Brain pericyte (primary cell): ENCODE measurements at places on chromosomes 4 and X.

DNA sequence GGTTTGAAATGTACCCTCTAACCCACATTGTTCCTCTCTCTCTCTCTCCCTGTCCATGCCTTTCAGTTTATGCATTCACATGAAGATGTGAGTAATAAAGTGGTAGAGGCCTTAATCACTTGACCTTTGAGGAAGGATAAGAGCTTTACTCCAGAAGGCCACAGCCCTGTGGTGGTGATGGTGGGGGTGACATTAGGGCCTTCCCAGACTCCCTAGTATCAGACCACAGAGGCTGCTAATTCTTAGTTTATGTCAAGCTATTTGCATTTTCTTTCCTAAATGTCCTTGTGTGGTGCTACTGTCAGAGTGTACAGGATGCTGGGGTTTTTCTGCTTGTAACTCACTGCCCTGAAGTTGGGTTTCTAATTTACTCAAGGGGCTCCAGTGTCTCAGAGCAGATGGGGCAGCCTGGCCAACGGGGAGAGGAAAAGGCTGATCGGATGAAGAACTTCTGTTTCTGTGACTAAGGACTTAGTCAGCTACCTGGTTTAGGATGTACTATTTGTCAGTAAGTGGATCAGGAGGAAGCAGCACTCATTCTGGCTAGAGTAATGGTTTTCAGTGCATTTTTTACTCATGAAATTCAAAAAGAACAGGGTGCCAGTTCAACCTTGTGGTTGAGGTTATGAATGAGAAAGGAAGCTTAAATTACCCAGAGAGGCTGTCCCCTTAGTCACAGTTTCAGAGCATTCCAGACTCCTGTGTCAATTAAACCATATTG lies 509.6 kb upstream of the DIPK2B start:
- DNase-seq, result no peak

DNA sequence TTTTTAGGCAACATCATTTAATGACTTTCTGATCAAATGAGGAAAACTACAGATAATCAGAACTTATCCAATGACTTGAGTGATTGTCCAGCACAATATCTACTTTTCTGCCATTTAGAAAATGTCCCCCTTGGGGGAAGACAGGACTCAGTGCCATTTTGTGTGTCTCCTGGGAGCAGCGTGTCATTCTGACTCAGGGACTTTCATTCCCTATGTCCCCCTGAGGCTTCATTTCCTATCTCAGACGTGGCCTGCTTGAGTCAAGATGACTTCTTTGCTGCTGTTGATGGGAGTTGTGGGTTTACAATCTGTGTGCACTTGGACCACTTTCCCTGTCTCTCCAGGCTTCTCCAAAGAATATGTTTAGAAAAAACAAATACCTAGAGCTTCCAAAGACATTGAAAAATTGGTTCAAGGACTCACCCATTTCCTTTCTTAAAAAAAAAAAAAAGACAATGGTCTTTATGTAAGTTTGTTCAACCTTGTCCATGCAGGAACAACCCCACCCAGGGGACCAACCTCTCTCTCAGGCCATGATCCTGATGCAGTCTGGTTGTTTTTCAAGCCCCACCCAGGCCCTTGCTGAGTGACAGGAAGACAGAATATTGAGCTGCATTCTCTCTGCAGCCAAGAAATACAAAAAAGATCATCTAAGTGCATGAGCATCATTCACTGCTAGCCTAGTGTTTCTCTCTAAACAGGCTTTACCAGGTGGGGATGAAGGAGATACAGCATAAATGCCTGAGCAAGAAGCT lies 34.3 kb upstream of the TMEM154 start:
- no peak for DNase-seq

DNA sequence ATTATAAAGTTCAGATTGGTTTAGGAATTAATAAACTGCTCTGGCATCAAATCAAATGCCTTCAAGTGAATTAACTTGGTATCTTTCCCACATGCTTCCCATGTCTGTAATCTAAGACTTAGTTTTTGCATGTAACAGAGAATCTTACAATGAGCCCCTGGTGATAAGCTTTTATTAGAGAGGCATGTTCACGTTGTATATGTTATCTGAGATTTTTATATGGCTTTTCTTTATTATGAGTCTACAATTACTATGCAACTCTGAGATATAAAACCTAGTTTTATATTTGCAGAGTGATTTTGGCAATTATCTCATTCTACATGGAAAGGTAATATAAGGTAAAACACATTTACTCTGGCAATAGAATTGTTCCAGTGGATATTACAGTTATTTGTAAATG lies 1578.4 kb upstream of the IGFBP7 start:
- DNase-seq, result no peak

DNA sequence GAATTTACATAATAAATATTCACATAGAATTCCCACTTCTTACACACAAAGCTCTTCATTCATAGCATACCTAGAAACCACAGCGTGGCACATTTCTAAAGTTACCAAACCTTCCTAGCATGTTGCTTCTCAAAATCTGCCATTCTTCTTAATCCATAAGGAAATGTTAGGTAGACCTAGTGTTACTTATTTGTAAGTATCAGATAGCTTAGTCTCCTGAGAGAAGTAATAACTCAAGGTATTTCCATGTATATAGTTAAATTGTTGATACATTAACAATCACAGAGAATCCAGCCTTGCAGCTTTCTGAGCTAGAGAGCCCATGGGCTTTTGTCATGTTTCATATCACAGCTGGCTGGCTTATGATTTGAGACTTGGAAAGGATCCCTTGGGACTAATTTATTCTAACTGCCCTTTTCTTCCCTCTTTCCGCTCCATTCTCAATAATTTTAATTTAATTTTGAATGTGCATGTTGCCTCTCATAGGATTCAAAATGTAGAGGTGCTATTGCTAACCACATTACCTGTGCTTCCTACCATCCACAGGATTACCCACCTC lies 17.6 kb downstream of the SH3RF1 start:
- no peak for DNase-seq

DNA sequence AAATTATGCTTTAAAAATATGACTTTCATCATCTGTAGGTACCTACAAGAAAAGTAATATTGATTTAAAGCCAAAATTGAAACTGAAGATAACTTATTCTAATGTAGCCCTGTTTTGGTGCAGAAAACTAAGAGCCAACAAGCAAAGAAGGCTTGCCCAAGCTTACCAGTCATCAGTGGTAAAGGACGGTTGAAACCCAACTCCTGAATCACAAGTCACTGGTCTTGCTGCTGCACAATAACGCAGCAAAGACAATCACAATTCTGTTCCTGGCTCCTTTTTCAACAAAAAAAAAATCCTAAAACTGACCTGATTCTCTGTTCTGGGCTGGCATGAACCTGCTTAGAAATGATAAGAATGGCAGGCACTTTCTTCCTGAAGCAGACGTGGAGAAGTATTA lies 34.5 kb downstream of the WDFY3 start:
- DNase-seq, result no peak

GRCh38 chr4:126890994-126891393 lies 741.8 kb upstream of the INTU start:
- no peak for DNase-seq

DNA sequence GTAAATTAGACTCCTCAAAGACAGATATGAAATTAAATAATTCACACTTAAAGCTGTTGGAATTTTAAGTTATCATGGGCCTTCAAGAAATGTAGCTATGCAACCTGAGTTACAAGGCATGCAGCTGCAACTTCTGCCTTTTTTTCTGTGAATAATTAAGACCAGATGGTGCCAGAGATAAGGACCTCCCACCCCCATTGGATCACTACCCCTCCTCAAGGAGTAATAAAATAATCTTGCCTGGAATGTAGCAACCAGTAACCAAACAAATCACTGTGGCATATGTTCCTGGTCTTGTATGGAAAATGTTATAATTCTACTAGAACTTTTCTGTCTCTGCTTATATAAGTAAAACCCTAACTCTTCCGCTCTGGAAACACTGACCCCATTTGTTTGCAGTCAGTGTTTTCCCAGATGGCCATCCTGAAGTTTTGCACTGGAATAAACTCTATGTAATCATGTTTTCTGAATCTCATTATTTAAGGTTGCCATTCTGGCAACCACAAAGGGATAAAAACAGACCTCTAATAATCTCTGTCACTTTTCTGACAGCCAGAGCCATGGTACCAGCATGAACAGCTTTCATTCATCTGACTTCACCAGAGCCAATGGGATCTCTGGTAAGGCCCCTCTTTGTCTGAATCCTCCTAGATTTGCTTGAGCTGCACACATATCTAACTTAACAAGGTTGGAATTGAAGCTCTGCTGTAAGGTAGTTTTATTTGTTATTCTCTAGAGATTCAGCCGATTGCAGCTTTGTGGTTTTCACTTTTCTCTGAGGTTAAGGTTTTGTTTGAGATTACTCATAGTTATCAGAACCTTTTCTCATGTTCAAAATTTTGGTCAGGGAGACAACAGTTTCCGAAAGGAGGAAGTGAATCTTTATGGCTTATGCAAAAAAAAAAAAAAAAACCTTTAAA lies 274.6 kb downstream of the NAF1 start:
- DNase-seq, result no peak

DNA sequence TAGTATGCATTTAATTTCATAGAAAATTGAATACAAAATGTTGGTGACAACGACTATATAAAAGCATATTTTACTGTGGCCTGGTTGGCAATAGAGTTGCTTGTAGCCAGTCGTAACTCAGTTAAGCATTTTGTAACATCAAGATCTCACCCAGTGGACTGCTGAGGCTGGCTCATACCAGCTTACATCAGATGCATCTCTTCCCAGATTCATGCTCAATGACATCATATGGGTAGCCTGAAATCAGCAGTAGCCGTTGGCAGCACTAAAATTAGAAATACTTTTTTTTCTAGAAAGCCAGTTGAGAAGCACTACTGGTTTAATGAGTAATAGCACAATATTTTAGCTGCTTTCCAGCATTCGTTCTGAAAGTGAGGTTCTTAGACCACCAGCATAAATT lies 341.2 kb downstream of the TECRL start:
- DNase-seq, result no peak

DNA sequence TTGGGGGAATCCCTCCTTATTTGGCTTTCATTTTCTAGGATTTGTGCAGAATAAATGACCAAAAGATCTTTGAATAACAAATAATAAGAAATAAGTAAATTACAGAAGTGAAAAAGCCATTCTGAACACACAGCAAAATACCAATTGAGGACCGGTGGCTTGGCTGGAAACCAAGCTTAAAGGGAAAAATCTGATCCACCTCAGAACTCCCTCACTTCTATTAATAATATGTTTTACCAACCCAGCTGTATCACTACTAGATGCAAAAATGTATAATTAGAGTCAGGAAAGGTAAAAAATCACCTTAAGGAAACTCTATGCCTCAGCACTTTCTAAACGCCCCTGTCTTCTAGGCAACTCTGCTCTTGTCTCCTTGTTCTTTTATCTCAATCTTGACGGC lies 77.3 kb downstream of the TSPAN5 start:
- no peak for DNase-seq

DNA sequence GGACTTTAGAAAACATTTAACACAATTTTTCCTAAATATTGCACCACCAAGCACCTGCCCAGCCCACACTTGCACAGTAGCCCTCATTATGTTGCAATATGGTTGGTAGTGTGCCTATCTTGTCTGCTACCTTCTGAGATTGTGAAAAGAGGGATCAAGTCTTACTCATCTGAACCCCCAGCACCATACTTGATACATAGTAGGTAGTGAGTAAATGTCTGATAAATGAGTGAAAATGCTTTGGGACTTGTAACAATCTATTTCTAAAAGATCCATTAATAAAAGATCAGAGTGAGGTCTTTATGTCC lies 118.4 kb upstream of the MED14 start:
- DNase-seq, result no peak

GRCh38 chrX:12984603-12985319 lies 9.9 kb downstream of the TMSB4X start:
- DNase-seq, result no peak

GRCh38 chrX:12463052-12463451 lies 324.8 kb downstream of the FRMPD4 start:
- no peak for DNase-seq

GRCh38 chr4:138455097-138455496 lies 212.9 kb upstream of the SLC7A11 start:
- DNase-seq, result no peak

- no peak for DNase-seq
Observed at GRCh38 chr4:115780835-115781234, 667.4 kb upstream of the NDST4 start.

DNA sequence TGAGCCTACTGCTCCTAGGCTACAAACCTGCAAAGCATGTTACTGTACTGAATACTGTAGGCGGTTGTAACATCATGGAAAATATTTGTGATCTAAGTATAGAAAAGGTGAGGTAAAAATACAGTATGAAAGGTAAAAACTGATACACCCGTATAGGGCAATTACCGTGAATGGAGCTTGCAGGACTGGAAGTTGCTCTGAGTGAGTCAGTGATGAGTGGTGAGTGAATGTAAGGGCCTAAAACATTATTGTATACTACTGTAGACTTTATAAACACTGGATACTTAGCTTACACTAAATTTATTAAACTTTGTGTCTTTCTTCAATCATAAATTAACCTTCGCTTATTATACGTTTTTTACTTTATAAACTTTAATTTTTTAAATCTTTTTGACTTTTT lies 3.7 kb downstream of the KIF4A start:
- no peak for DNase-seq

DNA sequence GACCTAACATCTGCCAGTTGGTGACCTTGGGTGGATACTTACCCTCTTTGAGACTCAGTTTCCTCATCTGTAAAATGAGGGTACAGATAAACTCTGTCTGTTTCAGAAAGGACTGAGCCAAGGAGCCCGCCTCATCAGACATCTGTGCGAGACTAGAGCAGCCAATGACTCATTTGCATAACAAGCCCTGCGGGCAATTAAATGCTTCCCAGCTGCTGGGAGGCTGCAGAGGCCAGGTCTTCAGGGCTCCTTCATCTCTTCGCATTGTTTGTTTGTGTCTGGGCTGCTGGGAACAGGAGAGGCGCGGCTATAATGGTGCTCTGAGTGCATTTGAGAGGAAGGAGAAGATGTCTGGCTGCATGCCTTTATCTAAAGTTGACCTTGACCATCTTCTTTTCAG lies 85.0 kb downstream of the ADRA2C start:
- no peak for DNase-seq

DNA sequence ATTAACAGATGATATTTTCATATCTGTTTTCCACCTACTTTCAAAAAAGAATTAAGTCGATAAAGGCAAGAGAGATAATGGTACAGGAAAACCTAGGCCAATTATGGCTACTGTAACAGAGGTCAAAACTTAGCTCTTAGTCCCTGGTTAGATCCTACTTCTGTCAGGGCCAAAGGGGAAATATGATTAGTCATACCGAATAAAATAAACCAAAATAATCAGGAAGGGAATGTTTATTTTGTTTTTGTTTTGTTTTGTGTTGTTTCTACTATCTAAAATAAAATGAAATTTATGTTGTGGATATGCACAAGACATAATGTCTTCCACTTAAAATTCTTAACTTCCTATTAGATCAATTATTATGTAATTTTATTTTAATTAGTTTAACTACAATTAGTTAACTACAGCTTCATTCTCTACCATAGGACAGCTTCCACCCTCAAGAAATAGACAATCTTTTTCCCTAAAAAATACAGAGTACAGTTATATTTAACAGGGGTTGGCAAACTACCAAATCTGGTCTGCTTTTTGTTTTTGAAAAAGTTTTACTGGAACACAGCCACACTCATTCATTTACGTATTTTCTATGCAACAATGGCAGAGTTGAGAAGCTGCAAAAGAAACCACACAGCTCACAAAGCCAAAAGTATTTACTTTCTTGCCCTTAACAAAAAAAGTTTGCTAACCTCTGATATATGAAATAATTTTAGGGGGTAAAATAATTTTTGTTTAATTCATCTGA lies 25.4 kb downstream of the TMEM47 start:
- peak; percentile 45 for DNase-seq

GRCh38 chrX:38452603-38453002 lies 100.2 kb downstream of the OTC start:
- DNase-seq, result no peak

- no peak for DNase-seq
Observed at GRCh38 chr4:152258804-152259708, 276.8 kb downstream of the FBXW7 start.
